Stimulated activated CD4-positive, alpha-beta T cell treated with anti-CD3 and anti-CD28 coated beads, TNF-alpha, amount 100 ng/mL, for 4 hours (primary cell): ENCODE measurements at places on chromosomes 16 and 17.

GRCh38 chr16:86108062-86108461 is 209.1 kb downstream of the IRF8 start:
- DNase-seq: no peak

- DNase-seq: no peak
Observed at GRCh38 chr17:17453088-17453487, 23.7 kb upstream of the MED9 start.

- no peak for DNase-seq
Observed at GRCh38 chr17:76561799-76562268, 22.0 kb downstream of the PRCD start.

DNA sequence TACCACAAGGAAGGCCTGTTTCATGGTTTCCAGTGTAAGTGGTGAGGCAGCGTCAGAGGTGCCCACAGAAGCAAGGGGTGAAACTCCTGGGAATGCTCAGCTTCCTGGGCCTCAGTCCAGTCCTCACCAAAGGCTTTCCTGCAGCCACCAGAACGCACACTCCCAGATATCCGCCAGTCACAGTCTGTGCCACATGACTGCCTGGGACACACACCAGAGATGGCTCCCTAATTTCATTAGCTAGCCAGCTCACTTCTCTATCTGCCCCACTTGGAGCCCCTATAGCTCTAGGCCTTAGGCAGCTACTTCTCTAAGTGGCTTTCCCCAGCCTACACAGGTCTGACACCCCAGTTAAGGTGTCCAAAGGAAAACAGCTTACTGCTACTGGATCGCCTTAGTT is 77.0 kb downstream of the CYTH1 start:
- DNase-seq: no peak

DNA sequence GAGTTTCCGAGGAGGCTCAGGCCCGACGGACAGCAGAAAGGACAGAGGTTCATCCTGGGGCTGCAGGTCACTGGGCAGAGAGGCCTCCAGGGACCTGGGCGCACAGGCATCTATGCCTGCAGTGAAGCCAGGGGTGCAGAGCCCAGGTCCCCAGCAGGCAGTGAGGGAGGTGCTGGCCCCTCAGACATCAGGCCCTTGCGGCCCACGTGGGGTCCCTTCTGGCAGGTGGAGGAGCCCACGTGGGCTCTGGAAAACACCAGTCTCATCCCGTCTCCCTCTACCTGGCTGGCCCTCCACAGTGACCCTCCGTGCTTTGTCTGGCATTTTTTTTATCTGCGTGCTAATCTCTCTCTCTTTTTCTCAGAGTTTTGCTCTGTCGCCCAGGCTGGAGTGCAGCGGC is 36.5 kb downstream of the ENGASE start:
- no peak for DNase-seq

- DNase-seq: no peak
Observed at GRCh38 chr16:22255335-22255734, 41.9 kb upstream of the POLR3E start.

- no peak for DNase-seq
Observed at GRCh38 chr16:81623365-81624102, 155.6 kb upstream of the PLCG2 start.

DNA sequence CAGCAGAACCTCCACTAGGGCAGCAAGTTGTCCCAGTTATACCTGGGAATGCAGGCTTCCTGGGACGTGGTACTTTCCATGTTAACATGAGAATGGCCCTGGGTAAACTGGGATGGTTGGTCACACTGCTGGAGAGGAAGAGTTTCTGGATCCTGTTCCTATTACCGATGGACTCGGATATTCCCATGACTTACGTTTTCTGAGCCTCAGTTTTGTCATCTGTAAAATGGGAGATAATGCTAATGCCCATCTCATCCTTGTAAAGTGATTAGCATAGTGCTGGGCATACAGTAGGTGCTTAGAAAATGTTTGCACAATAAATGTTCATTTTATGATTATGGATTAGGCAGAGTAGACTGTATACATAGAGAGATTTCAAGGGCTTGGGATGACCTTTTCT is 280.9 kb upstream of the EEF2KMT start:
- DNase-seq: no peak
